ENCODE measurements at places on chromosomes 6 and 20.

GRCh38 chr6:18503593-18504231 is 116.6 kb downstream of the RNF144B start:
- DNase-seq: peak; percentile 65

- DNase-seq: no peak
Measured at GRCh38 chr20:4702562-4703280, 19.0 kb upstream of the PRND start.

DNA sequence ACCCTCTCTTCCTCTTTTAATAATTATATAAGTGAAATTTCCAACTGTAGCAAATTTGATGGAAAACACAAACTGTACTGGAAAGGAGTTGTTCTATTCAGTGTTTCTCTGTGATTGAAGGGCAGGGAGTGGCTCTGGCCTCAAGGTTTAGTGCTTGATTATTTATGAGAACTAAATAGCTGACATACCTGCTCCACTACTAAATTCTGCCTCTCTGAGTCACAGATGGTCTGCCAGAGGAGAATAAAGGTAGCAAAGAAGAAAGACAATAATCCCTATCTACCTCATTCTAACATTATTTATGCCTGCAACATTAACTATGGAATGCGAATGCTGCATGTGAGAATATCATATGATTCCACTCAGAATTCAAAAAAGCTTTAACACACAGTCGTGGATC is 9.3 kb downstream of the BMP5 start:
- DNase-seq: no peak

DNA sequence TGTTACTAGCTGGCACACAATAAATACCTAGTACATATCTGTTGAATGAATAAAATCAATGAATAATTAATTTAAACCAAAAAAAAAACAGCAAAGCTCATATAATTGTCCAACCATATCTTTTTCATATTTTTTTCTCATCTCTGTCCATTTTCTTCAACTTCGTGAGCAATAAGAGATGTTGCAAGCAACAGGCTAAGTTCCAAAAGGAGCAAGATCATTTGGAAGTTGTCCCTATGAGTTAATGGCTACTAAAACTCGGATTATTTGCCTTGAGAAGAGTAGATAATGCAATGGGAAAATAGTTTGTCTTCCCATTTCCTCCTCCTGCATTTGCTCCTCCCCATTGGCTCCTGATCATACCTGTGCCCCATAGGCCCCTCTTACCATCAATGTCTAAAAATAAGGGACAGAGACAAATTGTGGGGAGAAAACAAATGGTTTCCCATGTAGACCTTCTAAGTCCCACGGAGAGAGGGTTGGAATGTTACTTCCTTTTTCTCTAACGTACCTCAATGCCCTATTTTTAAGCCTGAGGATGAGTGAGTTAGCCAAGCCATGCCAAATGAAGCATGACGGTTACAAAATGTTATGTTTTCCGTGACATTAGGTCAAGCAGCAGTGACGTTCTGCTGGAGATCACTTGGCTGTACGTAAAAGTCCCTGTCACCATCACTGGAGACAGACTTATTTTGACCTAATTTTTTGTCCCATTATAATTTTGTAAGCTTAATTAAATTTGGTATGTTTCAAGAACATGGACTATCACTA is 217.3 kb upstream of the PREP start:
- DNase-seq: peak; percentile 39

- no peak for DNase-seq
Measured at GRCh38 chr6:18439581-18439980, 52.4 kb downstream of the RNF144B start.
